GM12891 (cell line): ENCODE measurements at places on chromosomes 1 and 21.

DNA sequence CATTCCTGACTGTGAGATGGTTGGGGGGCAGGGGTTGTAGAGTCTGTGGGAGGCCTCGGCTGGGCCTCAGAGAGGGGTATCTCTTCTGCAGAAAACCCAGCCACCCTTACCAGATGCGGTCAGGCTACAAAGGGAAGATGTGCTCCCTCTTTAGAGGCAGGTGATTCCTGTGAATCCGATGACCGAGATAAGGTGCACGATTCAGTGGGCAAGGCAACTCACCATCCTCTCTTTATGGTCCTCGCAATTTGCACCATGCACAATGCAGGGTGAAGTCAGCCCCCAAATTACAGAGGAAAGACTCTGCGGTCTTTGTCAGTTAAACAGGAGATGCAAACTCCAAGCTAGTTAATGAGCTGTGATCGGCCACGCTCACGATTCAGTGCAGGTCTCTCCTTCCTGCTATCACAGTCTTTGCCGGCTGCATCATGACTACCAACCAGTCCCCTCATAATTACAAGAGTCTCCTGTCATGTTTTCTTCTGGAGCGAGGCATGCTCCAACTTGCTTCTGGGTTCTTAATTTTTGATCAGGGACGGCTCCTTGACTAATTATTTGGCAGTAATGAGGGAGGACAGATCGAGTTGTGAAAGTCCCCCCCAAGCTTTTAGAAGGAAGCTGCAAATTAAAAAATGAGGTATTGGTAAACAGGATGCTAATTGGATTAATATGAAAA lies 12.5 kb downstream of the TP73 start:
- no peak for DNase-seq

DNA sequence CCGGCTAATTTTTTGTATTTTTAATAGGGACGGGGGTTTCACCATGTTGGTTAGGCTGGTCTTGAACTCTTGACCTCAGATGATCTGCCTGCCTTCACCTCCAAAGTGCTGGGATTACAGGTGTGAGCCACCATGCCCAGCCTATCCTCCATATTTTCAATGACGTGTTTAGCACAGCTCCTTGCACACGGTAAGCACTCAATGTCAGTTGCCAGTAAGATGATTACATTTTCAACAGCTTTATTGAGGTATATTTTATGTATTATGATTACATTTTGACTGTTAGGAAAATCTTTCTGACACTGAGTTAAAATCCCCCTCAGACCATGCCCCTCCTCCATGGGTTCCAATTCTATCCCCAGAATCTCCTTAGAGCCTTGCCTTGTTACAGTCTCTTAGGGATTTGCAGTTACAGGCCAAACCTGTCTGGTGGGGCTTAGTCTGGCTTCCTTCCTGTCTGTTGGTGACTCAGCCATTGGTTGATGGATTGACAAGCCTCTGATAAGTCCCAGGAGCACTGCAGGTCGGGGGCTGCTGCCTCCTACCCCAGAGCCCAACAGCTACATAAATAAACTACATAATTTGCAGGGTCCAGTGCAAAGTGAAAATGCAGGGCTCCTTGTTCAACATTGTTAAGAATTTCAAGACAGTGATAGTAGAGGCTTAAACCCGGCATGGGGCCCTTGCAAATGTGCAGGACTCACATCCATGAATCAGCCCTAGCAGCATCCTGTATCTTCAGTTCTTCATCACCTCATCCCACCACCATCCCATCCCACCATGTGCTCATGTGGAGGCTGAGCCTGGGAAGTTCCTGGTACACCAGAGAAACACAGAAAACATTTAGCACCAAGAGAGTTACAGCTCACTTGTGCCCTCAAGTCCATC lies 23.4 kb downstream of the COA7 start:
- no peak for DNase-seq

- no peak for DNase-seq
These were observed 201.7 kb downstream of the CRB1 start for GRCh38 chr1:197469620-197470210.

DNA sequence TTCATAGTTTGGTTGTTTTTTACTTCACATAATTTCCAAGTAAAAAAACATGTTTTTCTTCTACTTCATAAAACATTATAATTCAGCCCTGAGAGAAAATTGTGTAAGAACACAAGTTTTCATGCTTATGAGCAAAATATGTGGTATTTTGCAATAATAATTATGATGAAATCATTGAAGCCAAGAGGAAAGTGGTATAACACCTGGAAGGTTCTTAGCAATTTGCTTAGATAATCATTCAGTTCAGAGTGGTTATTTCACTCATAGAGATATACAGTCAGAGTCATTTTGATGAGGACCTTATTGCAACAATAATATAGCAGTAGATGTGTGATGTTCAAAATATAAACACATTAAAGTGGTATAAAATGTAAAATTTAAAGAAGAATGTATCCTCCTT lies 94.5 kb downstream of the PLPPR4 start:
- DNase-seq, result no peak

DNA sequence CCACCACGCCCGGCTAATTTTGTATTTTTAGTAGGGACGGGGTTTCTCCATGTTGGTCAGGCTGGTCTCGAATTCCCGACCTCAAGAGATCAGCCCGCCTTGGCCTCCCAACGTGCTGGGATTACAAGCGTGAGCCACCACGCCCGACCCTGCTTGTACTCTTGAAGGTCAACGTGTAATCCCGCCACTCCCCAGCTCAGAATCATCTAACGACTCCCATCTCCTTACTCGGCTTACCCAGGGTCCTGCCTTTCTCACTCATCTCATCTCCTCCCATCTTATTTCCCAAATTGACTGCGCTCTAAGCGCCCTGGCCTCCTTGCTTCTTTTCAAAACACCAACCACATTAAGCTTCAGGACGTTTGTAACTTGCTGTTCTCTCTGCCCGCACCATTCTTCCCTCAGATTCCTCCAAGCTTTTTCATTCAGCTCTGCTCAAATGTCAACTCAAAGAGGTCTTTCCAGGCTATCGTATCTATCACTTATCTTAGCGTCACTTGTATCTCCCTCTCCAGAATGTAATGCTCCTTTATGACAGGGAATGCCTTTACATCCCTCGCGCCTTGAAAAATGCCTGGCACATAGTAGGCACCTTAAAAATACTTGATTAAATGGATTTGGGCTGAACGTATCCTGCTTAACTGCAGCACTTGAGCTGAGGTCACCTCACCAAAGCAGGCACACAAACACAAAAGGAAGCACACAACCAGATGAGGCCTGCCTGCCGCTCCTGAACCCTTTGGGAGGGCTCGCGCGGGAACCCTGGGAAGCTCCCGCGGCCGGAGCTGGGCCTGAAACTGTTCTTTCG lies 1.4 kb upstream of the USP1 start:
- no peak for DNase-seq
